ENCODE measurements at places on chromosomes 6 and 20.

- peak; percentile 77 for DNase-seq
Measured at GRCh38 chr6:155495011-155495768, 39.6 kb upstream of the NOX3 start.

DNA sequence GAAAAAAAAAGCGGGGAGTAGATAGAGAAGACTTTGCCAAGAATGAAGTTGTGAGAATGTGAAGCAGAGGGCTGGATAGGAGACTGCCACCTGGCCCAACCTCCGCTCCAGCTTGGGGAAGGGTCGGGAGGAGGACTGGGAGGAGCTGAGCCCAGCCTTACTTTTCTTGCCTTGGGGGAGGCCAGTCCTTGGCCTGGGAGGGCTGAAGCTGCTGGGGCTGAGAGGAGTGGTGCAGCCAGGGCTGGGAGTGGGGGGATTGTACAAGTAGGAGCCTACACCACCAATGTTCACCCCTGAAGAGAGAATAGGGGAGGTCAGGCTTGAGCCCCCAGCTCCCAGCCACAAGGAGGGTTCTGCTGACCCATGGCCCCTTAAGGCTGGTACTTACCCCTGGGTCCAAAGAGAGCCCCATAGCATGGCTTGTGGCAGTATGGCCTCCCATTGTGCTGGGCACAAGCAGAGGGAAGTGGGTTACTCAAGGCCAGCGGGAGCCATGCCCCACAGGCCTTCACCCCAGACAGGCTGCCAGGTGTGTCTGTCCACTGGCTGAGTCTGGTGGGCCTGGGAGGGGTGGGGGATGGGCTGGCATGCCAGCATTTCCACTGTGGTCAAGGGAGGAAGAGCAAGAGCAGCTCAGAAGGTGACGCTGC is 1.1 kb downstream of the CRIP3 start:
- no peak for DNase-seq

DNA sequence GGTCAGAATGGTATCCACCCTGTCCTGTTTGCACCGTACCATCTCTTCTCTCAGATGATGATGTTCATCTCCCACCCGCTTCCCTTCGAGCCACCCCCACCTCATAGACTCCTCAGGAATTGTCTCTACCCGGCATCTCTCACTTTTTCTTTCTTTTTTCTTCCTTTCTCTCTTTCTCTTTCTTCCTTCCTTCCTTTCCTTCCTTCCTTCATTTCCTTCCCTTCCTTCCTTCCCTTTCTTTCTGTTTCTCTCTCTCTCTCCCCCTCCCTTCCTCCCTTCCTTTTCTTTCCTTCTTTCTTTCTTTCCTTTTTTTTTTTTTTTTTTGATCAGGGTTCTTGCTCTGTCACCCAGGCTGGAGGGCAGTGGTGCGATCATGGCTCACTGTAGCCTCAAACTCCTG is 27.7 kb upstream of the PNPLA1 start:
- no peak for DNase-seq

DNA sequence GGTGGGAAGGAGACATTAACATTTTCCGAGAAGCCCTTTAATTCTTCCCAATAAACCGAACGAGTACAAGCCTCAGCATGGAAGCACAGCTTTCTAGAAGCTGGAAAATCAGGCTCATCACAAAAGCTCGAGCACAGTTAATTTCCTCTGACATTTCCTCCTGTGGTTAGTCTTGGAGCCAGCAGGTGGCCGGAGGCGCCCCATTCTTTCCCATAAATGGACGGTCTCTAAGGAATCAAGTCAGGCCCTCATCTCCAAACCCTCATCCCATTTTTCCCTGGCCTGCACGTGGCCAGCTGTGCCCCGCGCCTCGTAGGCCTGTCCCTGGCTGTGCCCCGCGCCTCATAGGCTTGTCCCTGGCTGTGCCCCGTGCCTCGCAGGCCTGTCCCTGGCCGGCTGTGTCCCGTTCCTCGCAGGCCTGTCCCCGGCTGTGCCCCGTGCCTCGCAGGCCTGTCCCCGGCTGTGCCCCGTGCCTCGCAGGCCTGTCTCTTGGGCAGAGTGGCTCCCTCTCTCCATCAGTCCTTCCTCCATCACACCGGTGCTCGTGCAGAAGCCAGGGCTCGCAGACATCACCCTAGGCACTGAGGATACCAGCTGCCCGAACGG is 19.7 kb upstream of the NTSR1 start:
- no peak for DNase-seq

GRCh38 chr6:169503422-169504152 is 198.2 kb downstream of the WDR27 start:
- peak; percentile 21 for DNase-seq
